Lung microvascular endothelial cell (primary cell): ENCODE measurements at places on chromosomes 5 and 9. TPM values are rescaled to one million over a fixed set of nuclear protein-coding genes. Genes with fewer than 3 reads are reported as not detected.

ALAD gene
- total RNA-seq = 10.9 and 14.1 TPM in 2 replicates

GRCh38 chr5:122999947-123000563 lies 36.5 kb downstream of the PPIC start:
- peak; percentile 67 for DNase-seq

DNA sequence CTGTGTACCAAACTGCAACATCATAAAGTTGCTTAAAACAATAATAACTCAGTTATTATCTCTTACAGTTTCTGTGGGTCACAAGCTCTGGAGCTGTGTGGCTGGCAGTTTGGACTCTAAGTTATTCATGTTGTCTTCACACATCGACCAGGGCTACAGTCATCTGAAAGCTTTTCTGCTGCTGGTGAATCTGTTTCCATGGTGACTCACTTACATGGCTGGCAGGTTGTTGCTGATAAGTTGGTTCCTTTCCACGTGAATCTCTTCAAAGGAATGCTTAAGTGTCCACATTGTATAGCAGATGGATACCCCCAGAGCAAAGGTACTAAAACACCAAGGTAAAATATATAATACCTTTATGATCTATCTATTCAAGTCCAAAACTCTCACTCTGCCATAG lies 44.8 kb upstream of the CYLC2 start:
- DNase-seq = no peak

GRCh38 chr5:159657298-159657697 lies 259.0 kb upstream of the ADRA1B start:
- DNase-seq = no peak

DNA sequence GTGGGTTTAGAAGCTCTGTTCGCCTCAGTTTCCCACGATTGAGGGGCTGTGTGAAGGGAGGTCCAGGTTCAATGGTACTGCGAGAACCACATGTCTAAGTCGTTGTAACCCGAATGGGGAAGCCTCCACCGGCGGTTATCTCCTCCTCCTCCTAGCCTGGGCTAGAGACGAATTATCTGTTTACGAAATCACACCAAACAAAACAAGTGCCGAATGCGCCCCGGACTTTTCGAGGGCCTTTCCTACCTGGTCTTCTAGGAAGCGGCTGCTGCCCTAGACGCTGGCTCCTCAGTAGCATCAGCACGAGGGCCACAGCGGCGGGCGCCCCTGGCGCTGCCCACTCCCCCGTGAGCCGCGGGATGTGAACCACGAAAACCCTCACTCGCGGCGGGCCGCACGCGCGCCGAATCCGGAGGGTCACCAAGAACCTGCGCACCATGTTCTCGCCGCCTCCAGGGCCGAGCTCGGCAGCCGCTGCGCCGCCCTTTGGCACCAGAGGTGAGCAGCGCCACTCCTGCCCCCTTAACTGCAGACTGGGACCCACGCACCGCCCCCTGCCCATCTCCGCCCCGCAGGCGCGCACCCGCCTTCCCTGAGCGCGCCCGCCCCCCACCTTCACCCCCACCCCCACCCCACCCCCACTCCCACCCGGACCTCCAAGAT lies at the start of gene CDKN2A:
Gene CDKN2A (minus strand): TSS at position 500 of the 663 bp plus-strand sequence.
- DNase-seq = peak; percentile 60
